ENCODE measurements at places on chromosomes 11 and 22.
A peak's percentile ranks its signal among the peaks of the same experiment; 100 is the strongest.

- DNase-seq = no peak
Observed at GRCh38 chr11:120017582-120018150, 120.2 kb downstream of the TRIM29 start.

GRCh38 chr11:106133529-106133928 lies 56.1 kb downstream of the AASDHPPT start:
- peak; percentile 22 for DNase-seq

DNA sequence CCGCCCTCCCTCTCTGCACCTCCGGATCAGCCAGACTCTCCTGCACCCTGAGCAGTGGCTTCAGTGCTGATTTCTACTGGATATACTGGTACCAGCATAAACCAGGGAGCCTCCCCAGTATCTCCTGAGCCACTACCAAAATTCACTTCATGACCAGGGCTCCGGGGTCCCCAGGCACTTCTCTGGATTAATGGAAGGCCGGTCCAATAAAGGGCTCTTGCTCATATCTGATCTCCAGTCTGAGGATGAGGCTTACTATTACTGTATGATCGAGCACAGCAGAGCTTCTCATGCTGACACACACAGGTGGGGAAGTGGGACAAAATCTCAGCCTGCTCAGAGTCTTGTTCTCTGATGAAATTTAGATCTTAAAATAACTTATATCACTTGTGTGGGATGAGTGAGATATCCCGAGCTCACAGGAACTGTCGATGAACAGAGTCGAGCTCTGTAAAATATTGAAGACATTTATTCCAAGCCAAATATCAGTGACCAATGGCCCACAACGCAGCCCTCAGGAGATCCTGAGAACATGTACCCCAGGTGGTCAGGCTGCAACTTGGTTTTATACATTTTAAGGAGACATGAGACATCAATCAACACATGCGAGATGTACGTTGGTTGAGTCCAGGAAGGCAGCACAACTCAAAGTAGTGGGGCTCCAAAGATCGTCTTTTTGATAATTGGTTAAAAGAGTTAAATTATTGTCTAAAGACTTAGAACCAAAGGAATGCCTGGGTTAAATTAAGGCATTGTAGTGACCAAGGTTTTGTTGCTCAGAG lies 93.0 kb upstream of the TOP3B start:
- DNase-seq = no peak

GRCh38 chr22:44621401-44622146 lies 80.4 kb upstream of the PRR5 start:
- DNase-seq = no peak

DNA sequence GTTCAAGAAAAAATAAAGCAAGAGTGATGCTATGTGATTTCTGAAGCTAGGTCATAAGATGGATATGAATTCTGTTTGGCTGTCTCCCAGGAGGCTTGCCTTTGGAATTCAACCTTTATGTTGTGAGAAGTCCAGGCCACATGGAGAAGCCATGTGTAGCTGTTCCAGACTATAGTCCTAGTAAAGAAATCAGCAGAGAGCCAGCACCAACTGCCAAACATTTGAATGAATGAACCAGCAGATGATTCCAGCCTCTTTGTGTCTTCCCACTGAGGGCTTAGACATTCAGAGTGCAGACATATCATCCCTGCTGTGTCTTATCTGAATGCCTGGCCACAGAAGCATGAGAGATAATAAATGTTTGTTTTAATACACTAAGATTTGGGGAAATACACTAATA lies 1150.6 kb downstream of the DLG2 start:
- no peak for DNase-seq

- DNase-seq = peak; percentile 23
Observed at GRCh38 chr22:45344334-45344733, 34.6 kb downstream of the FAM118A start.

Data from fibroblast of villous mesenchyme (primary cell).